ENCODE measurements at places on chromosomes 11 and 22.

DNA sequence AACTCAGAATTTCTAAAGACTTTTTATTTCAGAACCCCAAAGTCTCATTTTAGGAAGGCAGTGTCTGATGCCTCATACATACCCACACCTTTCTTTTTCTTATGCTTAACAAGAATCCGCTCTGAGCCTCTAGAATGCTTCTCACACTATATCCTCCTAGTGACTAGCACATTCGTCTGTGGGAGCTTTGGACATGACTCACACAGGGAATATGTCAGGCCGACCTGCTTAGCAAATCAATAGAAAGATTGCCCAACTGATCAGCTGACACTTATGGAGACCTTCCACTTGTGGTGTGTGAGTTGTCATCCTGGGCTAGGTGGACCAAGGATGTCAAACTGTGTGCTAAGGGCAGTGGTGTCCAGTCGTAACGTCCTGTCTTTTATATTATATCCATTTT lies 129.9 kb upstream of the TTC12 start:
- DNase-seq = no peak

GRCh38 chr11:19753451-19754106 lies 40.9 kb downstream of the NAV2 start:
- no peak for DNase-seq

GRCh38 chr11:13551834-13552233 lies 56.0 kb upstream of the PTH start:
- no peak for DNase-seq

DNA sequence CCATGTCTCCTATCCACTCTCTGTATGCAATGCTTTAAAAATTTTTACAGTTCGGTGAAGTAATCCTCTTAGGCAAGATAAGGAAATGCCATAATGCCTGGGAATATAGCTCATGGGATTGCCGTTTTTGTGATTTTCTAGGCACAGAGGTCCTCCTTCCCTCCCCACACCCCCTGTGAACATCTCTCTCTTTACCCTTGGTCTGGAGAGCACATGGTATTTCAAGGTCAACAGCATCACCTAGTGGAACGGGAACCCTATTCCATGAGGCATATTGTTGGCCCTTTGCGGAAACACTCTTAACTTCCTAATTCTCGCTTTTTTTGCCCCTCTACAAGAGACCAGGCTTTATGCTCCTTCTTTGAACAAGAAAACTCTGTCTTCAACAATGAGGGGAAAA lies 8.8 kb downstream of the NXPE4 start:
- no peak for DNase-seq

DNA sequence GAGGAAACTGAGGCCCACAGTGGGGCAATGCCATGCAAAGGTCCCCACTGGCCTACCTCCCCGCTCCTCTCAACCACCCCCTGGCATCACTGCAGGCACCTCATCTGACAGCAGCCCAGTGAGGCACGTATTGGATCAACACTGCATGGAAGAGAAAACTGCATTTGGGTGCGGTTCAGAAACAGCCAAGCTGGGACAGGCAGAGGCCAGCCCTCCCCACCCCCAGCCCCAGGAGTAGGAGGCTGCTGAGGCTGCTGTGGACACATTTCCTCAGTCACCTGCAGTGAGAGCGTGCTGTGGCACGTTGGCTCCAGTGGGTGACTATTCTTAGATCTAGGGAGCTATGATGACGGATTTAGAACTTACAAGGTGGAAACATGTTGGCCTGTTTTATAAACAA lies 63.7 kb downstream of the KCNC1 start:
- no peak for DNase-seq

DNA sequence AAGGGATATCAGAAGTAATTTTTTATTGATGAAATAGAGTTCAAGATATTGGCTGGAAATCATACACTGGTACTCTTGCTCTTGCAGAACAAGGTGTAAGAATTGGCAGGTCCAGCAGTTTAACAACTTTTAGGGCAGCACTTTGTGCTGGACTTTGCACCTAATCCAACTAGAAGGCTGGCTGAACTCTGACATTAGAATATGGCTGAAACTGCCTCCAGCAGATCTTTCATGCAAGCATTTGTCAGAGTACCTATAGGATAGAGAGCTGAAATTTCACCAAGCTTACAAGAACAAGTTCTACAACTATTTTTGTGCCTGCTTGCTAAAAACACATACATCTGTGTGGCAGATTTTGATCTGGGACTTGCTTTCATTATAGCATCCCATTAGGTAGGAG lies 17.2 kb downstream of the HPS5 start:
- no peak for DNase-seq

DNA sequence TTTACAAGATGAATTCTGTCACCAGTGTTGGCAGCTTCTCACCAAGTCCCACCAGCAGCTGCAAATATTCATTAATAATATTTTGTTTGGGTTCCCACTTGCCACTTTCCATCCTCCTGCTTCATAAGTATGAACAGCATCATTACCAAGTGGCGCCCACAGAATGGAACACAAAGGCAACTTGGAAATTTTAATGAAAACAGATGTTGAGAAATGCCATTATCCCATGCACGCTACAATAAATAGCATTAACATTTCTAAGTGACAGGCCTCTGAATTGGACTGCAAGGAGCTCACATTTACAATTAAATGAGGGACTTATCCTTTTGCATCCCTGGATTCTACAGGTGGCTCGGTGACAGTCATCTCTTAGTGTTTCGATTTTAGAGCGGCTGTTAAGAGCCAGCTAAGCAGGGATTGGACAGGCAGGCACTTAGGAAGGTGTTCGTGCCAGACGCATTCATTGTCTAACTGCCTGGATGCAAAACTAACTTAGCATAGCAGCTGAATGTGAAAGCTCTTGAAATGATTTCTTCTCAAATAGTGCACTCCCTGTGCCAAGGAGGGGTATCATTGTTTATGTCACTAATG lies 170.3 kb downstream of the KIRREL3 start:
- DNase-seq = no peak

- no peak for DNase-seq
Observed at GRCh38 chr22:39656495-39657490, 86.2 kb downstream of the CACNA1I start.

GRCh38 chr11:120611581-120611980 lies 100.0 kb downstream of the GRIK4 start:
- no peak for DNase-seq

- no peak for DNase-seq
Observed at GRCh38 chr22:40407831-40408717, 37.7 kb downstream of the SGSM3 start.

DNA sequence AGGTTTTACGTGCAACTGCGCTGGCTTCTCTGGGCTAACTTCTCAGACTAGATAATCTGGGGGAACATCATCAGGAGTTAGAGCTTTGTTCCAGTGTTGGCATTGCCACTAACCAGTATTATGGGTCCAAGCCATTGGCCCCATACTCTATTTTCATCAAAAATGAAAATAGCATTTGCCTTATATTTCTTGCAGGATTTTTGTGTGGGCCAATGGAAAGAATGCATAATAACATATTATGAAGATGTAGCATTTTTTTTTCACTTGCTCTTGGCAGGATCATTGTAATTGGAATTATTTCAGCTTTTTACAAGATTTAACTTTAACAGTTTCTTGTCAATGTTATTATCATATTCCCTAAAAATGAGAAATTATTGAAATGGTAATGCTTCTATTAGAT lies 16.1 kb downstream of the ARHGAP42 start:
- no peak for DNase-seq

GRCh38 chr11:56624661-56625110 lies 10.0 kb upstream of the OR5M1 start:
- no peak for DNase-seq

- no peak for DNase-seq
Observed at GRCh38 chr22:44574640-44575380, 76.8 kb upstream of the RTL6 start.

DNA sequence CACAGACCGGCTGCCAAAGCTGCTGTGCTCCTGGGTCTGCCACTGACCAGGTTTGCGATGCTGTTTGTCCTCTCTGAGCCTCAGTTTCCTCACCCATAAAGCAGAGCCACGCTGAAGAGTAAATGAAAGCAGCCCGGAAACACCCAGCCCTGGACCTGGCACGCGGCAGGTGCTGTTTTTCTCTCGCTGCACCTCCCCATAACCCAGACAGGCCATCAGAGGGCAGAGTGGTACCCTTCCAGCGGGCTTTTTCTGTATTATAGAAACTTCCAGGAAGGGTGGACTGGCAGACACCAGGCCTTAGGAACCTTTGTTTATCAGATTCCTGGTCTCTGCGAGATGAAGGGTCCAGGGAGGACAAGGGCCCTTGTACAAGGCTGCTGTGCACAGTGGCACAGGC lies 17.9 kb upstream of the FGF19 start:
- no peak for DNase-seq

DNA sequence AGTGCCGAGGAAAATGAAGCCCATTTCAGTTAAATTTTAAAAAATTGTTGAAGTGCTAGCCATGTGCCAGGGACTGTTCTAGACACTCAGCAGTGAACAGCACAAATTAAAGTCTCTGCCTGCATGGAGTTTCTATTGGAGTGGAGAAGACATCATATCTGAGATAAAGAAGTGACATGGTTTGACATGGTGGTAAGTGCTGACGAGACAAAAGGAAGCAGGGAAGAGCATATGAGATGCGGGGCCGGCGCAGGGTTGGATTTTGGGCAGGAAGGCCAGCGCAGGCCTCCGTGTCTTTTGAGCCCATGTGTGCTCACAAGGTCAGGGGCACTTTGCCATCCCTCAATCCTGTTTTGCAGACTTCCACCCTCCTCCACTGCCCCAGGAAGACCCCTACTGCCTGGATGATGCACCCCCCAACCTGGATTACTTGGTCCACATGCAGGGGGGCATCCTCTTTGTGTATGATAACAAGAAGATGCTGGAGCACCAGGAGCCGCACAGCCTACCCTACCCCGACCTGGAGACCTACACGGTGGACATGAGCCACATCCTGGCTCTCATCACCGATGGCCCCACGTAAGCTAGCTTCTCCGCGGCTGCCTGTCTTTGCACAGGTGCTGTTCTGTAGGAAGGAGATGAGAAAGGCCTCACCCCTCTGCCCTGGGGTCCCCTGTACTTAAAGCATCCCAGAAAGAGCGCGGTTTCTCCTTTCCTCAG lies 29.6 kb downstream of the AMPD3 start:
- no peak for DNase-seq

- DNase-seq = no peak
Observed at GRCh38 chr11:17298302-17298701, 21.8 kb downstream of the NUCB2 start.

- DNase-seq = no peak
Observed at GRCh38 chr11:131748151-131749050, 378.0 kb downstream of the NTM start.

- no peak for DNase-seq
Observed at GRCh38 chr11:64291262-64291751, at the start of gene KCNK4. Gene KCNK4, plus strand, starts transcription at chr11:64291302. Its CDS starts 1,717 bp downstream, at chr11:64293019.

GRCh38 chr11:100328626-100329340 lies 358.3 kb upstream of the ARHGAP42 start:
- DNase-seq = no peak

DNA sequence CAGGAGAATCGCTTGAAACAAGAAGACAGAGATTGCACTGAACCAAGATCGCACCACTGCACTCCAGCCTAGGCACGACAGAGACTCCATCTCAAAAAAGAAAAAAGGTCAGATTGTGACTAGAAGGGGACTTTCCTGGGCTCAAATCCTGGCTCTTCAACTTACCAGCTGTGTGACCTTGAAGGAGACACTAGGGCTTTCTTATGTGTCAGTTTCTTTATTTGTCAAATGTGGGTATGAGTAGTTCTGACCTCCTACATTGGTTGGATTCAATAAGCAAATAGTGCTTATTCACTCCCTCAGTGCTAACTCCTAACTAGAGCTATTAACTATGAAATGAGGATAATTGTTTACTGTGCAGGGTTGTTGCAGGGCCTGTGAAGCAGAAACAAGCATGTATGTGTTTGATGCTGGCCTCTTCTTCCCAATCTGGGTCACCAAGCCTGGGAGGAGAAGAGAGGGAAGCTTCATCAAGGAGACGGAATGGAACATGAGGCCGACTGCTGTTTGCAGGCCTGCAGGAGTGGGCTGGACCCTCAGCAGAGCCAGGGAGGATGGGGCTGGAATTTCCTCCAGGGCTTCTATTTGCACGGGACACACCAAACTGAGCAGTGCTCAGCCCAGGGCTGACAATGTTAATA lies 22.5 kb downstream of the RHOD start:
- no peak for DNase-seq

- no peak for DNase-seq
Observed at GRCh38 chr11:75241906-75242644, 1.5 kb downstream of the TPBGL start.

DNA sequence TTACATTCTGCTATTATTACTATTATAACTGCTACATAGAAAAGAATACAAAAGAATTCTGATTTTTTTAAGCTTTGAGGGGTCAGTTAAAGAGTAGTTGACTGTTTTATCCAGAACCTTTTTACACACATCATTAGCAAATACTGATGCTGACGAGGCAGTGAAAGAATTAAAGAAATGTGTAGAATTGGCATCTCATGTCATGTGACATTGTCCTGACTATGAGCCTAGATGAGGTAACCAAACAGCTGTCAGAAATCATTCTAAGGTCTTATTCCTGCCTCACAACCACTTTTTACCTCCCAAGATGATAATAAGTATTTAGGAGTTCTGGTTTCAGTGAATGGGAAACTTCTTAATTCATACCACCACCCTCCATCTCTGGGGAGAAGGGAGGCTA lies 121.0 kb downstream of the SLC1A2 start:
- DNase-seq = no peak

GRCh38 chr11:21470521-21470920 lies 722.4 kb upstream of the ANO5 start:
- no peak for DNase-seq

DNA sequence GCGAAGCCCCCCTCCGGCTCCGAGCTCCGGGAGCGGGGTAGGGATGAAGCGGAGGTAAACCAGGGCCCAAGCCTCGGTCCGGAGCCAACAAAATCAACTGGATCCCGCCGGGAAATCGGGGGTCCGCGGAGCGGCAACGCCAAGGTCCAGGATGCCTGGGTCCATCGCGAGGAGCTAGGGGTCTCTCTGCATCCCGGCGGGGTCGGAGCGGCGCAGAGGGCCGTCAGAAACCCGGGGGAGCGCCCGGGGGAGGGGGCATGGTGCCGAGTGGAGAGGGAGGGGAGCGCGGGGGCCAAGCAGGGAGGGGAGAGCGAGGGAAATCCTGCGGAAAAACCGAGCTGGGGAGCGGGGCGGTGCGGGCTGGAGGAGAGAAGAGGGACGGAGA lies 51.8 kb downstream of the SLC22A12 start:
- DNase-seq = no peak

DNA sequence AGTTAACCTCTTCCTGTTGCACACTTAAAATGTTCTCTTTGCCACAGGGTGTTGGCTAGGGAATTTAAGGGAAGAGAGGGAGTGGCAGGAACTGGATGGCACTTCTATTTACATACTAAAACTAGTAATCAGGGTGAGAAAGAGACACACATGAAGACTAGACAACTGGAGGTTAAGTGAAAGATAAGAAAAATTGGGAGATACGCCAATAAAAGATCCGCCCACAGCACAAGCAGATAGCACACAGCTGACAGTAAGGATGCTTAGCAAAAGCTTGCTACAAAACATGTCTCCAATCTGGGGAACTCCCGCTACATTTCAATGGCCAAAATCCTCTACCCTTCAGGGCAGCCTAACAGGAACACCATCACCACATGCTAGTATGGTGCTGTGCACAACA lies 12.8 kb downstream of the CPSF7 start:
- no peak for DNase-seq
